ENCODE measurements at places on chromosomes 5 and 9.
A peak's percentile ranks its signal among the peaks of the same experiment; 100 is the strongest.

DNA sequence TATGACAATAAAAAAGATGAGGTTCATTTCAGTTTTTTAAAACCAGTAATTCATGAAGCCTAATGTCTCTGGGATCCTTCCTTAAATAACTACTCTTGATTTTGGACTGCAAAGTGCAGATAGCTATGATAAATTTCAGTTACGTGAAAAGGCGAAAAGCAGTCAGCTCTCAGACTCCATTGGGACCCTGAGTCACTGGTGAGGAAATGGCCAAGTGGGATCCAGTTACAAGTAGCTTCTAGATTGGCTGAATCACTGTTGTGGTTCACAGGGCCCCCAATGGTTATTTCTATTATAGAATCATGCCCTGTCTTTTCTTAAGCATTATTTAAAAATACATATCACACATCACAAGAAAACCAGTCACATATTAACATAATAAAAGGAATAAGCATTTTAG is 31.1 kb upstream of the PPP3R2 start:
- no peak for DNase-seq

- DNase-seq: no peak
Measured at GRCh38 chr5:172686539-172687390, 45.7 kb downstream of the NEURL1B start.

DNA sequence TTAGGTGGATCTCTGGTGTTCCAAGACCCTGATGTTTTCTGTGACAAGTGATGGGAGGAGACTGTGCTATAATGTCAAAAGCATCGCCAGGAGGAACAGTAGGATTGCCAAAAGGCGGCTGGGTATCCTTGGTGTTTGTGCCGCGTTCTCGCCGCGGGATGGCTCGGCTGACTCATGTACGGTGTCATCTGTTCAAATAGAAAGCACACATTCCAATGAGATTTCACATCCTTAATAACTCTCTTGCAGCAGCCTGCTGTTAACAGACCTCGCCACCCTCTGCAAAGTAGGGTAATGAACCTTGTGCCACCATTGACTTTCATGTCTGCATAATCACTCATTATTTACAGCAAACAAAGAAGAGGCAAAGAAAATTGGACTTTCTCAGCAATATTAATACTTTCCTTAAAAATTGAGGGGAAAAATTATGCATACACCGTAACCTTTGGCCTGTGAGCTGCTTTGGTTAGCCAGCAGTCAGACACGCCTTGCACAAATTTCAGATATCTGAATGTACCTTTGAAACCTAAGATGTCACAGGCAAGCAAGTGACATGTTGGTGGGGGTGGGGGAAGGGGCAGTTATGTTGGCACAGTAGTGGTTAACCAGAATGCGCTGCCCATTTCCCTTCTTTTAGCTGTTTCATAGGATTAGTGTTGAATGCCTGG is 289.4 kb downstream of the EFNA5 start:
- no peak for DNase-seq

DNA sequence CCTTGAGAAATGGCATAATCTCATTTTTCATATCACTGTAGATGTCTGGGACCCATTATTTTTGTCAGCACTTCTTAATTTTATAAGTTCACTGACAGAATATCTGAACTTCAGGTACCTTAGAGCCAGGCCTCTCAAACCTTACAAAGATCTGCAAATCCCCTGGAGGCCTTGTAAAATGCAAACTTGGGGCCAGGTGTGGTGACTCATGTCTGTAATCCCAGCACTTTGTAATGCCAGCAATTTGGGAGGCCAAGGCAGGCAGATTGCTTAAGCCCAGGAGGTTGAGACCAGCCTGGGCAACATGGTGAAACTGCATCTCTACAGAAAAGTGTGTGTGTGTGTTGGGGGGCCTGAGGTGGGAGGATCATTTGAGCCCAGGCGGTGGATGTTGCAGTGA is 30.8 kb downstream of the RASGRF2 start:
- no peak for DNase-seq

GRCh38 chr5:171757853-171758535 is 27.6 kb upstream of the SMIM23 start:
- DNase-seq: no peak

DNA sequence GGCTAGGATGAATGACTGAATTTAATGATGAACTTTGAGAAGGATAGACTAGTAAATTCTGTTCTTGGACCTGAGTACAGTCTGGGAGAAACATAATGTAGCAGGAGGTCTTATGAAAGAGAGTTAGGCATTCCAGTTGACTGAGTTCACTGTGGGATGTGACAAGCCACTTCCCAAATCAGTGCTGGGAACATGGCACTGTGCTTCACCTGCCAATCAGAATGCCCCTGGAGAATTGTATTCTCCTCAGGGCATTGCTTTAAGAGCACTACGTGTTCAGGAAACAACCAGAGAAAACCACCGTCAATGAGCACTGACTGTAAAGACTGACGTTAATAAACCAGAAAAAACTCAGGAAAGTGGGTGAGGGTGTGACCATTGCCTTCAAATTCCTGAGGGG is 1.2 kb downstream of the CCDC107 start:
- no peak for DNase-seq

DNA sequence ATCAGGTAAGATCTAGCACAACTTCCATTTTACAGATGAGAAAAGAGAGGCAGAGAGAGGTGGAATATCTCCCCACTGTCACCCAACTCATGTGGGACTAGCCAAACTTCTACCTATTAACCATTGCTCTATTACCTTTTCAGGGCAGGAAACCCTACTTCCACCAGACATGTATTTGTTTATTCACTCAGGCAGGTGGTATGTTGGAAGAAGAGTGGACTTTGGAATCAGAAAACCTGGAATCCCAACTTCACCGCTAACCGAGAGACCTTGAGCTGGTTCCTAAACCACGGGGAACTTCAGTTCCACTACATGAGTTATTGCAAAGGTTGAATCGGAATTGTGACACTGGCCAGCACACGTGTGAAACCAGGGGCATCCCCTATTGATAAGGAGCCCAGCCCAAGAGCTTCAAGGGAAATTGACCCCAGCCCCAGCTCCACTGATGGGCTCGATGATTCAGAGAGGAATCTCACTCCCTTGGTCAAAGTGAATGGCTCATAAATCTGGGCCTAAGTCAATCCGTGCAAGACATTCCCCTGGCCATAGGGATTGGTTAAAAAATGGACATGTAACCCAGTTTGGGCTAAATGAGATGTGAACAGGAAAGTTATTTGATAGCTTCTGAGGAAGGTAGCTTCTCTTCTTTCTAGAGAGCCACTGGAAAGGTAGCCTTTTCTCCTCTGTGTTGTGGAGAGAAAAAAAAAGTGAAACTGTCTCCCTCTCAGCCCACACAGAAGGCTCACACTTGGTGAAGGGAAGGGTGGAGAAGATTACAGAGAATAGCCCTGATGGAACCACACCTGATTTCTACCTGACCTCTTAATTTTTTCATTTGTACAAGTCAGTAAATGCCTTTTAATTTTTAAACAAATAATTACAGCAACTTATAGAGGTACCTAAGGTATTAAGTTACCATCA is 5.5 kb upstream of the GLIS3 start:
- DNase-seq: no peak

DNA sequence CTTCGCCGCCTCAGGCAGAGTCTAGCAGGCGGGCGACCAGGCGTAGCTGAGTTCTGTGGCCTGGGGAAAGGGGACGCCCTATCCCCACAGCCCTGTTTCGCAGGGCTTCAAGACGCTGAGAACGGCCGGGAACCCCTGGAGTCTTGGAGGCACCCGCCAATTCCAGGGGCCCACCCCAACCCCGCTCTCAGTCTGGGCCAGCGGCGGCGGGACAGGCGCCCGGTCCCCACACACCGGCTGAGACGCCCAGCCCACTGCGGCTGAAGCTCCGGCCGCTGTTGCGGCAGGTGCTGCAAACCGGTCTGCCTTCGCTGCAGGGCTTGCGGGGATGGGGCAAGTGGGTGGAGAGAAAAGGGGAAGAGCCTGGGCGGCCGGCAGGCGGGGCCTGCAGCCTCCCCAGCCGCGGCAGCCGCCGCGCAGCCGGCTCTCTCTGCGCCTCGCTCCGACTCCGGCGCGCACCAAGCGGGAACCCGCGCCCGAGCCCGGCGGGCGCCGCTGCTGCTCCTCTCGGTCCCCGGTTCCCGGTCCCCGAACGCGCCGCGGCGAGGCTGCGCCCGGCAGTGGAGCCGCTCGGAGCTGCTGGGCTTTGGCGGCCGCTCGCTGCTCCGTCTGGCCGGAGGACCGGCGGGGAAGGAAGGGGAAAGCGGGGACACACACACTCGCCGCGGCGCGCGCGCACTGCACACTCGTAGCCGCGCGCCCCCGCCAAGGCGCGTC is at the start of gene PIP5K1B:
PIP5K1B (plus strand) TSS at position 427 of the 717 bp plus-strand sequence. CDS start 117,375 bp downstream, outside the sequence.
- DNase-seq: peak; percentile 67

DNA sequence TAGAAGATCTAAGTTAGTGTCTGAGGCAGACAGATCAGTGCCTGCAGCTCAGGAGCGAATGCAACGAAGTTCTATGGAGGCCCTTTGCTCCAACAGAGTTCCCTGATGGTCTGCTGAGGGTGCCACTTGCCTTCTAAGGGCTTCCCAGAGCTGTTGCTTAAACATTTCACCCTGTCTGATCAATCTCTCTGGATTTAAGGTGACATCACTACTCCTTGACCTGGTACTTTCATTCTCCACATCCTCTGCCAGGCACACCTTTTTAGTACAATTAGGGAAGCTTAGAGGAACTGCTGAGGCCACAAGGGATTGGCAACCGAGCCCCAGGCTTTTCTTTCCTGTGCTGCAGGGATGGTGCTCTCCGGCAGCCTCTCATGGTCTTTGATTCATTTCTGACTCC is 94.2 kb upstream of the IFNK start:
- no peak for DNase-seq

DNA sequence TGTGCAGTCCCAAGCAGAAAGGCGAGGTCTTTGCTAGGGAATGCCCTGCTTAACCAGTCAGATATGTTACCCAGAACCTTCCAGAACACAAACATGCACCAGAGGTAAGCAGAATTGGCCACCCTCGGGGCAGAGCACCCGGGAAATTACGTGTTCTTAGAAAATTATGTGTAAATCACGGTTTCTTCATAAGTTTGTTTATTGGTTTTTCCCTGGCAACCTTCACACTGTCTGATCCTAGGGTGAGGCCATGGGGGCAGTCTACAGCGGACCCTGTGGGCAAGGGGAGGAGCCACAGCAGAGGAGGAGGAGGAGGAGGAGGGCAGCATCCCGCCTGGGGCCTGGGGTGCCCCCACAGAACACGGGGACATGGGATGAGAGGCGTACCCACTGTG is 31.4 kb downstream of the RXRA start:
- no peak for DNase-seq

DNA sequence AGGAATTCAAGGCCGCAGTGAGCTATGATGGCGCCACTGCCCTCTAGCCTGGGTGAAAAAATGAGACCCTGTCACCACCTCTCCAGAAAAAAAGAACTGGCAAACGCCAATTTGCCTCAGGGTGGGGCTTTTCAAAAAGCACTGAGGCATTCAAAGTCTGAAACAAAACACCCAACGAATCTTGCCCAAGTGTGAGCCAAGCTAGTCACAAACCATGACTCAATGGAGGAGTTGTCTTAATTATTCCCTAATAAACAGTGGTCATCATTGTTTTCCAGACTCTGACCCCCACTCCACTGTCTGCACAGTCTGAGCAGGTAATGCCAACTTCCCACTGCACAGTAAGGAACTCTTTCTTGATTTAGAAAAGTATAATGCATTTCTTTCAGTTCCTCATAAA is 16.8 kb downstream of the FRMD3 start:
- DNase-seq: no peak

DNA sequence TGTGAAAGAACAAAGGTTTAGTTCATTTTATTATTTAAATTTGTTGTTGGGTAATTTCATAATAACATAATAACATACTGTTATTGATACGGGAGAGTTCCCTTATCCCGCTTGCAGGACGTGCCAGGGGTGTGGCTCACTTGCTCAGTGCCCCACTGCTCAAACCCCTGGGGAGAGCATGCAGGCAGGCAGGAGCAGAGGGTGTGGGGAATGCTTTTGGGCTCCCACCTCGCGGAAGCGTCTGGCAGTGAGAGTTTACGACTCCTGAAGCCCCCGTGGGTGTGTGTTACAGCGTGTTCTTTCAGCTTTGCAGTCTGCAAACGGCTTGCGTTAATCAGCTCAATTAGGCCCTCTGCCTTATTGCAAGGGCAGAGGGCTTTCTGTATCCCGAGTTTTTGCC is 675.9 kb downstream of the SEMA5A start:
- DNase-seq: no peak

DNA sequence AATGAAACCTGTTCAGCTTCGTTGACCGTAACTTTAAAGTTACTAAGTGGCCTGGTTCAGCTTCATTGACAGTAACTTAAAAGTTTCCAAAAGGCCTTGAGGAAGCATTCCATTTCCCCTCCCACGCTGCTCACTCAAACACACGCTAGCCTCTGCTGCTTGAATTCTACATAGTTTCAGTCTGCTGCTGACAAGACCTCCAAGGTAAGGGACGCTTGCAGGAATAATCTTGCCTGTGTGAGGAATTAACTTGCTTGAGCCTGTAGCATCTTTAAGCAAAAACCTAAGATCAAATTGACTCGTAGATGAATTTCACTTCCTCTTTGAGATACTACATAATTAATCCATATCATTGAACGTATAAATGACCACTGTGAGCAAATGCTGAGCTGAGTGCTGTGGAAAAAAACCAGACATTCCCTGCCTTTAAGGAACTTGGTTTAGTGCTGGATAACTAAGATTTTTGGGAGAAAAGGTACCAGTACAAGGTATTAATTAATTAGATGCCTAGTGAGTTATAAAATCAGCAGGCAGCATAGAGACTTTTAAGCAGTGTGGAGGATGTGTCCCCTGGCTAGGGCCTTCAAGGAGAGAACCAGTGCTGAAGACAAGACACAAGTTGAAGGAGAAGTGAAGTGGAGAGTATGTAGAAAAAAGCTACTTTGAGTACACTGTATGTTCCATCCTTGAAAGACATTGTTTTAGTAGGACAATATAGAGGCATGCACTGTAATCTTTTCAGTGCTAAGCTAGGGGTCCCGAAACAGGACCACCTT is 39.2 kb downstream of the GRAMD2B start:
- no peak for DNase-seq

GRCh38 chr9:1946526-1947283 is 68.4 kb upstream of the SMARCA2 start:
- DNase-seq: no peak

Data from activated naive CD4-positive, alpha-beta T cell treated with anti-CD3 and anti-CD28 coated beads, Interleukin-2, amount 10 ng/mL, durations not matched to agents 7 days and 5 days (primary cell).